ENCODE measurements at places on chromosomes 16 and 17. TPM values are rescaled to one million over a fixed set of nuclear protein-coding genes. Genes with fewer than 3 reads are reported as not detected.

GGT6 gene
- total RNA-seq = not detected

- peaks cover 3% of the 10 kb centered on the region for H3K27me3 ChIP-seq
- H3K4me1 ChIP-seq = no peaks in the 10 kb centered on the region
- H3K4me3 ChIP-seq = no peak overlapping the region
- H3K27ac ChIP-seq = no peak overlapping the region
These were observed 54.4 kb upstream of the RCVRN start for GRCh38 chr17:9959377-9959981.

DNA sequence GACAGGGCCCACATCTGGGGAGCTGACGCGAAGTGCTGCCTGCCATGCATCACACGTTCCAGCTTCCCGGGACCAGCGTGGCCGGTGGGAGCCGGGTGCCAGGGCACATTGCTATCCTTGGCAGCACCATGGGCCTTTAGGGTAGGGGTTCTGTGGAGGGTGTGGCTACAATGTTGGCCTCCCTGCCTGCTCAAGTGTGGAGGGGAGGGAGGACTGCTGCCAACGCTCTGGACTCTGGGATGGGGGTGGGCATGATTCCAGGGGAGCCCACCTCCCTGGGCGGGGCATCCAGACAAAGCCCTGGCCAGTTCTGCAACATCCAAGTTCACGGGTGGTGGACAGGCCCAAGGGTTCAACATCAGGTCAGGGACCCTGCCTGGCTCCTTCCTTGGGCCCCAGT, 13.9 kb downstream of the GRB7 start:
- no peaks in the 10 kb centered on the region for H3K27me3 ChIP-seq
- H3K36me3 ChIP-seq = no peaks in the 10 kb centered on the region
- H3K4me1 ChIP-seq = peaks cover 18% of the 10 kb centered on the region
- no peak overlapping the region for H3K27ac ChIP-seq

DNA sequence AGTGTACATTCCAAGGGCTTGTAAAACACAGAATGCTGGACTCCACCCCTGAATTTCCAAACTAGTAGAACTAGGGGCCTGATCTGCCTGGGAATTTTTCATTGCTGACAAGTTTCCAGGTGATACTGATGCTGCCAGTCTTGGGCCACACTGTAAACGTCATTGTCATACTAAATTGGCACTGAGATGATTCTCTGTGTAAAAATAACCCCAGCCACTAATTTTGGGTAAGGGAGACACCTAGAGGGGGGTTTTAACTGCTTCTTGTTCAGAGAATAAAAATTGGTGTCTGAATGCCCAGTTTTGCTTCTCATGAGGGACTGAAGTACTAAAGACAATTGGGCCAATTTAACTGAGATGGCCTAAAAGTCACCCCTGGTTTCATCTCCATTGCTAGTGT, 5.0 kb upstream of the CDH13 start:
- no peak overlapping the region for H3K27ac ChIP-seq
- no peak for DNase-seq
- H3K27me3 ChIP-seq = peaks cover 43% of the 10 kb centered on the region
- no peak overlapping the region for H3K4me3 ChIP-seq
- H3K36me3 ChIP-seq = no peaks in the 10 kb centered on the region
- H3K4me1 ChIP-seq = no peaks in the 10 kb centered on the region

- no peak overlapping the region for H3K4me3 ChIP-seq
- no peak overlapping the region for H3K27ac ChIP-seq
- no peak for DNase-seq
- H3K36me3 ChIP-seq = no peaks in the 10 kb centered on the region
These were observed 6.8 kb downstream of the MGRN1 start for GRCh38 chr16:4631444-4631843.

GRCh38 chr17:59641799-59642484, 22.2 kb downstream of the CLTC start:
- no peaks in the 10 kb centered on the region for H3K27me3 ChIP-seq
- peaks cover 24% of the 10 kb centered on the region for H3K36me3 ChIP-seq
- peaks cover 24% of the 10 kb centered on the region for H3K4me1 ChIP-seq
- DNase-seq = no peak

- H3K4me1 ChIP-seq = peaks cover 42% of the 10 kb centered on the region
- H3K36me3 ChIP-seq = peaks cover 11% of the 10 kb centered on the region
- H3K4me3 ChIP-seq = peak overlapping the region; percentile 90
These were observed 956 bp upstream of the CHD3 start for GRCh38 chr17:7887482-7888183.

DNA sequence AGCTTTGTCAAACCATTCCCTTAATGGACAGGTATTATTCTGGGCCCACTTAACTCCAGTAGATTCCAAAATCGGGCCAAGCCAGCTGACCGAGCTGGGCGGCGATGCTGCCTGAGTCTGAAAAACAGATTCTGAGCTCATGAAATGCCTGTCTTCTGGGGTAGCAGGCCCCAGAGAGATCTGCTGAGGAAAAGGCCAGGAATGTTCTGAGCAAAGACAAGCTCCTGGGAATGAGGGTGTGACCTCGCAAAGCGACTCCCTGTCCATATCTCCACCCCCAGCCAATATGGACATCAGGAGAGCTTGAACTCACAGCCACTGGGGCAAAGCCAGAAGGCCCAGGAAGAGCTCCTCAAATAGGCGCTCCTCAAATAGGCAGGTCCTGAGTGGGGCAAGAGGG, 23.7 kb downstream of the ZNF423 start:
- no peak overlapping the region for H3K4me3 ChIP-seq
- no peaks in the 10 kb centered on the region for H3K36me3 ChIP-seq

GRCh38 chr17:61399131-61400065, at the start of gene TBX2:
Gene TBX2, plus strand, starts transcription at chr17:61399843. Its CDS starts 334 bp downstream, at chr17:61400177.
- H3K27me3 ChIP-seq = peaks cover 32% of the 10 kb centered on the region
- H3K27ac ChIP-seq = peak within 1 kb of the TSS; percentile 98
- peak; percentile 96 for DNase-seq
- peaks cover 13% of the 10 kb centered on the region for H3K36me3 ChIP-seq

DNA sequence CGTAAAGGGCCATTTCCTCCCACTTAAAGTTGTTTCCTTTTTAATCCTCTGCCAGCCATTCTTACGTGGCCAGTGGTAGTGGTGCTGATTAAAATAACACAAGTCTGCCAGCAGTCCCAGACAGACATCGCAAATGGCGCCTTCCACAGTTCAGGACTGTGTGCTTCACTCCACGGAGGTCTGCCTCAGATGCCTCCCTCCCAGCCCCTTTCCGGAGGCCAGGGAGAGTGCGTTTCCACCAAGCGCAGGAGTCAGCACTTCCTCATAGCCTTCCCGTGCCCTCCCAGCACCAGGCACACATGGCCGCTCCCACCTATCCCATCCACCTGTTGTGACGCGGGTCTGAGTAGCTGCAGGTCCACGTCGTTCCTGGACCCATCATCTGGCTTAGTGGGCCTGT, 205.6 kb downstream of the RPTOR start:
- no peaks in the 10 kb centered on the region for H3K27me3 ChIP-seq
- no peak for DNase-seq
- H3K36me3 ChIP-seq = no peaks in the 10 kb centered on the region
- no peak overlapping the region for H3K4me3 ChIP-seq

All from cardiac muscle cell (in vitro differentiated cells and primary cell).